ENCODE measurements at places on chromosomes 7 and 10.

DNA sequence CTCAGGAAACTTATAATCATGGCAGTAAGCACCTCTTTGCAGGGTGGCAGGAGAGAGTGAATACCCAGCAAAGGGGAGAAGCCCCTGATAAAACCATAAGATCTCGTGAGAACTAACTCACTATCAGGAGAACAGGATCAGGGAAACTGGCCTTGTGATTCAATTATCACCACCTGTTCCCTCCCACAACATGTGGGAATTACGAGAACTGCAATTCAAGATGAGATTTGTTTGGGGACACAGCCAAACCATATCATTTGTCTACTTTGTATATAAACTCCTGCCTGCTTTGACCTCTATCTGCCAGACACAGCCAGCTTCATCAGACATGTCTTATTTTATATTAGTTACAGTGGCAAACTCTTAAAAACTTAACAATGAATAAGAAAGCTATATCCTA lies 50.4 kb downstream of the ARMC3 start:
- DNase-seq: no peak

GRCh38 chr7:40101201-40101600 lies 33.2 kb downstream of the MPLKIP start:
- DNase-seq: no peak

DNA sequence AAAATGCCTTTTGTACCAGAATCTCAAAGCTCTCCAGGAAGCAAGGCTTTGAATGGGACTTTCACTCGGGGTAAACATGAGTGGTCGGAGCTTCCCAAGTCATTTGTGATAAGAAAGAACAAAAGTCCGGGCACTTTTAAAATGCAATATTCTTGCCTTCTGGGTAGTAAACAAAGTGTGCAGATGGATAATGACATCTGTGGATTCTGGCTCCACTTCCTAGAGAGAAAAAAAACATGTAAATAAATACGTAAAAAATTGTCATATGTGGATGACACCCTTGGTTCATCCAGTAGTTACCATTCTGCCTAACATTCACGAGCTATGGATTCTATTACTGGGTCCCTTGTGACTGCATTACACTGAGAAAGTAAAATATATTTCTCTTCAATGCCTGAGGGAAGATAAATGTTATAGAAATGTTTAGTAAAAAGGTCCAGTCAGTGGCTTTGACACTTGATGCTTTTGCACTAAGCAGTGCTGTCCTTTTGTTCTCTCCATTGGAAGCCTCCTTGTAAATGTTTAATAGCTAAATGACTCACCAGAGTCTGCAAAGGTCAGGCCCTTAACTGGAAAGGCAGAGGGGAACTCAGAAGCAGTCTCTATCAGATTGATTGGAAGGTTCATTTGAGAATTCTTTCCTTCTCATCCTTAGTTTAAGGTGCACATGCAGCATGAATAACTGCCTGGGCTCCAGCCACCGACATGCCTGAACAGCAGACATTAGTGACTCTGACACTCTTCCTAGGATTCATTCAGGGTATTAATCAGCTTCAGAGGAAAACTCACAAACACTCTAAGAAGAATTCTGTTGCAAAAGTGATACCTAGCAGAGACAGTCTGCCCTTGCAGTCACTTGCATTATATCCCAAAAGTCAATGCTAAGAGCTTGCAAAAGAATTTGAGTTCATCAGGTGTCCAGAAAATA lies 11.7 kb upstream of the EDRF1 start:
- DNase-seq: no peak

DNA sequence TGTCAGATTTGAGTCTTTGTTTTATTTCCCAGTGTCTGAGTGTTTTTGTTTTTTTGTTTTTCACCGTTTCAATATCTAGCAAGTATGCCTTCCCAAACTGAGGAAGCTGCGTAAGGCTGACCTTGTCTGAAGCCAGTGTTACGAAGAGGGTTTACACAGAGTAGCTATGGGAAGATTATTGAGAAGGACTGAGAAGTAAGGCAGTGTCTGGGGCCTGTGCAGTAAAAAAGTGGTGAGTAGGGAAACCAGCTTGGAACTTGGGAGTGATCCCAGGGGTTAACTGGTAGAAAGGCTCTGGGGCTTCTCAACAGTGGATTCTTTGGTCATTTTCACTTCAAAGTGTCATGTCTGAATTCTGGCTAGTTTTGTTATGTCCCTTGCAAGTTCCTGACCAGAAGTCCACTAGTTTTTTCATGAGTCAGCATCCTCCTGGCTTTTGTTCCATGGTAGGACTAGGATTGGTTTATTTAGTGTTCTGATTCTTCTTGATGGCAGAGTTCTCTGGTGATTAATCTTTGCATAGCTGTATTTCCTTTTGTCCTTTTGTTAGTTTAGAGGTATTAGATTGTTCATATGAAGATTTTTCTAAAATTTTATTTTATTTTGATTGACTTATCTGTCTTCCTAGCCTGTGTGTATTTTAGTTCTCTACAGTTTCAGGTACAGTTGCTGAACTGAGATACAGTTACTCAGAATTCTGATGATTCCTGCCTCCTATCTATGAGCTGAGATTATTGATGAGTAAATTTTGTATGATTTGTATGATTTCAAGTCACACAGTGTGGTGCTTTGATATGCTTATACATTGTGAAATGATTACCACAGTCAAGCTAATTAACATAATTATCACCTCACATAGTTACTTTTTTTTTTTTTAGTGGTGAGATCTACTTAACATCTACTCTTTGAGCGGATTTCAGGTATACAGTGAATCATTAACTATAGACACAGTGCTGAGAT lies 19.0 kb downstream of the GARS1 start:
- no peak for DNase-seq

DNA sequence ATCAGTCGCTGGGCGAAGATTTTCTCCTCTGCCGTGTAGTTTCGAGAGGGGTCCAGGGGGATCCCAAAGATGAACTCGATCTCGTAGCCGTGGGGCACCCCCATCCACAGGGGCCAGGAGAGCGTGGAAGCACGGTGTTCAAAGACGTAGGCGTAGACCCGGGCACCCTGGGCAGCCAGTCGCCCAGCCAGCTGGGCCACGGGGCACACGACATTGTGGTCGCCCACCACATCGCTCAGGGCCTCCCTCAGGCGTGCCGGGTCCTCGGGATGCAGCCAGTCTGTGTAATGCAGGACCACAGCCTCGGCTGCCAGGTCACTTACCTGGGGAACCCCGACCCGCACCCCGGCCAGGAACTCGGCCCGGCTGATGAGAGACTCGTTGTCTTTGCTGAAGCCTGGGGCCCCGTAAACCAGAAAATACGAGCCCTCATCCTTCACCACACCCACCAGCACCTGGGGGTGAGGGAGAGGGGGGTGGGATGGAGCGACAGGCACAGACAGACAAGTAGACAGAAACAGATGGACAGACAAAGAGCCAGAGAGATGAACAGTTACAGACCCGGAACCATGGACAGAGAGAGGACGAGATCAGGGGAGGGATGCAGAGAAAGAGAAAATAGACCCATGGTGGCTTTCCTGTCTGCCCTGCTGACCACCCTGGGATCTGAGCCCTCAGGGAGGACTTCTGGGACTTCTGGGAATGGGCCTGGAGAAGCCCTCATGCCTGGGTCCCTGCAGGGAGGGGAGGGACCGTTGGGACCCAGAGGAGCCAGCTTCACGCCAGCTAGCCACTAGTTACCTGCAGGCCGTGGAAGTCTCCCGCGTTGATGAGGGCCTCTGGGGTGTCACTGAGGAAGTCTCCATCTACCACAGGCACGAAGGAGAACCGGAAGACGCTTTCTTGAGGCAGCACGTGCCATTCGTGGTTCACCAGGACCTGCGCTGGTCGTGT lies 3.0 kb downstream of the ACHE start:
- DNase-seq: no peak

DNA sequence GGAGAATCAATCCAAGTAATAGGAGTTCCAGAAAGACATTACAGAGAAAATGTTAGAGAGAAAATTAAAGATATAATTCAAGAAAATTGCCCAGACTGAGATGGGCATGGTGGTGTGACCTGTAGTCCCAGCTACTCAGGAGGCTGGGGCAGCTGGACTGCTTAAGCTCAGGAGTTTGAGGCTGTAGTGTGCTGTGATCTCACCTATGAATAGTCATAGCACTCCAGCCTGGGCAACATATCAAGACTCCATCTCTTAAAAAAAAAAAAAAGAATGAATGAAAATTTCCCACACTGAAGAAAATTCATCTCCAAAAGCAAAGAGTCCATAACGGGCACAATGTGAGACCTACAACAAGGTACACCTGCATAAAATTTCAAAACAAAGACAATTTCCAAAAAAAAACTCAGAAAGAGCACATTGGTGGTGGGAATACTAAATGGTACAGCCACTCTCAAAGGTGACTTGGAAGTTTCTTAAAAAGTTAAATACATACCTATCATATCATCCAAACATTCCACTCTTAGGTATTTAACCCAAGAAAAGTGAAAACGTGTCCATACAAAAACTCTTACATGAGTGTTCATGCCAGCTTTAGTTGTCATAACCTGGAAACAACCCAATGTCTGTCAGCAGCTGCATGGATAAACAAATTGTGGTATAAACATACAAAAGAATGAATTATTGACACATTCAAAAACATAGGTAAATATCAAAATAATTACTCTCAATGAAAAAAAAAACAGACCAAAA lies 6.9 kb upstream of the RGS10 start:
- DNase-seq: no peak

DNA sequence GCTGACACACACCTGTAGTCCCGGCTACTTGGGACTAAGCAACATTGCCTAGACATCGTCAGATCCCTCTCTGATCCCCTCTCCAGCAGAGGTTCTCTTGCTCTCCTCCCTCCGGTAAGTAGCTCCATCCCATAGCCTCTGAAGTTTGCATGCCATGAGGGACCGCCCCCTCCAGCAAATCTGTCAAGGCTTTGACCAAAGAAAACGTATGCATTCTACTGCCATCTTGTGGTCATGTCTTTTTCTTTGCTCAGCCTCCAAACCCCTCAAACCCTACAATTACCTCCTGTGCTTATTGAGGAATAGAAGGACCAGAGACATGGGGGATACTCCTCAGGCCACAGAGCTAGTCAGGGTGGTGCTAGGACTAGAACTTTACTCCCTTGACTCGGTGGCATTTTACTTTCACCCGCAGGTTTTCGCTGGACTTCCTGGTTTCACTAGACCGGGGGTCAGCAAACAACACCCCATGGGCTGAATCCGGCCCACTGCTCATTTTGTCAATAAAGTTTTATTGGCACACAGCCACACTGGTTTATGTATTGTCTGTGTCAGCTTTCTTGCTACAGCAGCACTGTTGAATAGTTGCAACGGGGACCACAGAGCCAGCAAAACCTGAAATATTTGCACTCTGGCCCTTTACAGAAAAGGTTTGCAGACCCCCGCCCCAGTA lies 202.6 kb upstream of the FOXK1 start:
- DNase-seq: no peak

DNA sequence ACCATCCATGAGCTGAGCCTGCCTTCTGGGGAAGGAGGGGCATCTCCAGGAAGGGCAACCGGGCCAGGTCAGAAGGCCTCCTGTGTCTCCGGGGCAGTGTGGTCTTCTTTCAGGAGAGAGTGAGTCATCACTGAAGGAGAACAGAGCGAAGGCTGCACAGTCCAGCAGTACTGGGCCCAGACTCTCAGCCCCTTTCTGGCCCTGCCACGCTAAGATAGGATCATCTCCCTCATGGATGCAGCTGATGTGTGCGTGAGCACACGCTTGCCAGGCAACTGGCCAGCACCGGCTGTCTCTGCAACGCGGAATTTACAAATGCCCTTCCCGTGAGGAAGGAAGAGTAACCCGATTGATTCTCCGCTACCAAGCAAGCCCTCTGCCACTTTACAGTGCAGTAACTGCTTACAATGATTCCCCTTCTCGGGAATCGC lies 328.2 kb downstream of the TNS3 start:
- DNase-seq: peak; percentile 47

DNA sequence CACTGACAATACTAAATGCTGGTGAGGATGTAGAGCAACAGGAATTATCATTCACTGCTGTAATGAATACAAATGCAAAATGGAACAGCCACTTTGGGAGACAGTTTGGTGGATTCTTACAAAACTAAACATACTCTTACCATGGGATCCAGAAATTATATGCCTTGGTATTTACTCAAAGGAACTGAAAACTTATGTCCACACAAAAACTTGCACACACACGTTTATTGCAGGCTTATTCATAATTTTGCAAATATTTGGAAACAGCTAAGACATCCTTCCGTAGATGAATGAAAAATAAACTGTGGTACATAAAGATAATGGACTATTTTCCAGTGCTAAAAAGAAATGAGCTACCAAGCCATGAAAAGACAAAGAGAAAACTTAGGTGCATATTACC lies 69.6 kb downstream of the SEM1 start:
- no peak for DNase-seq

GRCh38 chr7:25455683-25456251 lies 227.5 kb upstream of the NPVF start:
- DNase-seq: no peak

DNA sequence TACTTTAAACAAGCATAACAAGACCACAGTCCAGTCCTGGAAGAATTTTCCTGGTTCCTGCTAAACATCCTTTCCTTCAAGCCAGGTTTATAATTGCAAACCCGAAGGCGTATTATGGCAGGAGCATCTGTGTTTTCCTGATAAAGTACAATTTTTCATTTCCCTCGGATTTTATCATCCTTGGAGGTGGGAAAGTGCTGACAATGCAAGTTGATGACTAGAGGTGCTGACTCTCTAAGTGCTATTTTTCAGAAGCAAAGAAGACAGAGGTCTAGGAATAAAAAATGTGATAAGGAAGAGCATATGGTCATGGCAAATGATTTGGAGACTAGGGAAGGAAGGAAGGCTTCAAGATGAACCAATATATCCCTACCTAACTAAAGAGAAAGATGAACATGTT lies 703.2 kb upstream of the LRRN3 start:
- no peak for DNase-seq

- peak; percentile 28 for DNase-seq
Measured at GRCh38 chr7:140165422-140165821, 11.4 kb downstream of the KDM7A start.

DNA sequence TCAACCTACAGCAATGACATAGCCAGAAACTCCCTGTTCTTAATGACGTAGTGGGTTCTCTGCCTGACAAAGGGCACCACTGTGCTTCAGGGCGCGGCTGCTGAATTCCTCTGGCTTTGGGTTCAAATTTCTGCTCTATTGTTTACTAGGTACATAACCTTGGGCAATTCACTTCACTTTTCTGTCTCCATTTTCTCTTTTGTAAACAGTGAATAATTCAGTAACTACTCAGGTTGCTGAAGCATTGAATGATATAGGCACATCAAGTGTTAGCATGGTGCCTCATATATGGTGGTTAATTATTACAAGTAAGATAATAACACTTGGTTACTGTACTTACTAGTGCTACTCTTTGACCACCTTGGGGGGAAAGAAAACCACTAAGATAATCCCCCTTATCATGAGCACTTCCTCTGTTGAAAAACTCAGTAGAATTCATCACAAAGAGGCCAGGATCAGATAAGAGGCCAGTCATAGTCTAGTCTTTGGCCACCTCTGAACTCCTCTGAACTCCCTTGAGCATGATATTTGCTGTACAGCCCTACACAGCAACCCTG lies 92.0 kb upstream of the AHR start:
- no peak for DNase-seq

DNA sequence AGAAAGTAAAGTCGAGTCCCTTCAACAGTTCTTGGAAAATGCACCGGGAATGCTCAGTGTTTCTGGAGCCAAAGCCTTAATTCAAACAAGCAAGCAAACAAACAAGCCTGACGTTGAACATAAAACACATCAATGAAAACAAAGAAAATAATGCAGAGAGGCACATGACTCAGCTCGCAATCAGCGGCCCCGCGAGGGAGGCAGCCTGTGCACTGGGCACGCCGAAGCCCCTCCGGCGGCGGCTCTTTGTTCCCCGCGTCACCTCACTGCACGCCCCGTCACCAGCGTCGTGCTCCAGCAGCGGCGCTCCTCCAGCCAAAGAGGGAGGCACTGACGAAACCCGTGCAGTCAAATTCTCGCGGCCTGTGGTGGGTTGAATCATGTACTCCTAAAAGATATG lies 151.5 kb downstream of the DNAJB6 start:
- DNase-seq: no peak

All from bone marrow (tissue), 2 donors.